ENCODE measurements at places on chromosomes 2 and 18.

GRCh38 chr2:149387411-149387810 is 57.0 kb downstream of the LYPD6 start:
- no peak for DNase-seq

GRCh38 chr2:171482877-171483276 is 39.4 kb upstream of the CYBRD1 start:
- peak; percentile 27 for DNase-seq

DNA sequence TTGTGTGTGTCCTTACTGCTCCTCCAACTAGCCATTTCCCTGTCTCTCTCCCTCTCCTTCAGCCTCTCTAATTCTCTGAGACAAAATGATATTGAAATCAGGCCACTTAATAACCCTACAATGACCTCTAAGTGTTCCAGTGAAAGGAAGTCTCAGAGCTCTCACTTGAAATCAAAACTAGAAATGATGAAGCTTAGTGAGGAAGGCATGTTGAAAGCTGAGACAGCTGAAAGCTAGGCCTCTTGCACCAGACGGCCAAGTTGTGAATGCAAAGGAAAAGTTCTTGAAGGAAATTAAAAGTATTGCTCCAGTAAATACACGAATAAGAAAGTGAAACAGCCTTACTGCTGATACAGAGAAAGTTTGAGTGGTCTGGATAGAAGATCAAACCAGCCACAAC is 72.9 kb downstream of the PRKCE start:
- no peak for DNase-seq

DNA sequence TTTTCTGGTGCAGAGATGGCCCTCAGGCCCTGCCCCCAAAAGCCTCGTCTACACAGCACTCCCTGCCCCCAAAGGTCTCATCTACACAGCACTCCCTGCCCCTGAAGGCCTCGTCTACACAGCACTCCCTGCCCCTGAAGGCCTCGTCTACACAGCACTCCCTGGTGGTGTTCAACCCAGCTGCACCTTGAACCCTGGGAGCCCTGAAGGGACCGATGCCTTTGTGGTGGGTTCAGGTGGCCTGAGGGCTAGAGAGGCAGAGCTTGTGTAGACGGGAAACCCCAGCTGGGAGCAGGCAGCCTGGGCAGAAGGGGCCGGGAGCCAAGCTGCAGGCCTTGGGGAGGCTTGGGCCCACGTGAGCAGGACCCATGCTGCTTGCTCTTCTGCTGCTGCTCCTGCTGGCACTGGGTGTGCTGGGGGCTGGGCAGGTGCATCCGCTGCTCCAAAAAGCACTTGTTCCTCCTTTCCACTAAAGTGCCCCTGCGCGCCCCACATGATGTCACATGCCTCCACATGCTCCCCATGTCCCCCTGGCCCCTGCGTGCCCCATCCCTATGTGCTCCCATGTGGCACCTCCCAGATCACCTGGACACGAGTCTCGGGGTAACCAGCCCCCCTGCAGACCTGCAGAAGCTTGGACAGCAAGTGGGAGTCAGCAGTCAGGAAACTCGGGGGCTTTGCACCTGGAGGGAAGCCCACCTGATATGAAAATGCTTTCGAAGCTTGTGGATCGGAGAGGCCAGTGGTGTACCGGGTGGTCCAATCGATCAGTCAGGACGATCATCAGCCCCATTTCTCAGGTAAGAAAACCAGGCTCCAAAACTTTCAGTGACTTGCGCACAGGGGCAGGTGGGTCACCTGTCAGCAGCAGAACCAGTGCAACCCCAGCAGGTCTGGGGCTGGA is 94.9 kb upstream of the CTDP1 start:
- DNase-seq = no peak

- DNase-seq = no peak
Measured at GRCh38 chr2:239462191-239462515, 61.3 kb upstream of the HDAC4 start.

GRCh38 chr2:159064446-159065301 is 96.2 kb downstream of the TANC1 start:
- no peak for DNase-seq

- peak; percentile 25 for DNase-seq
Measured at GRCh38 chr2:230068651-230069055, at the start of gene SLC16A14. TSS of gene SLC16A14 (minus strand) at chr2:230068924. CDS start at chr2:230059352, 9,572 bp downstream.

DNA sequence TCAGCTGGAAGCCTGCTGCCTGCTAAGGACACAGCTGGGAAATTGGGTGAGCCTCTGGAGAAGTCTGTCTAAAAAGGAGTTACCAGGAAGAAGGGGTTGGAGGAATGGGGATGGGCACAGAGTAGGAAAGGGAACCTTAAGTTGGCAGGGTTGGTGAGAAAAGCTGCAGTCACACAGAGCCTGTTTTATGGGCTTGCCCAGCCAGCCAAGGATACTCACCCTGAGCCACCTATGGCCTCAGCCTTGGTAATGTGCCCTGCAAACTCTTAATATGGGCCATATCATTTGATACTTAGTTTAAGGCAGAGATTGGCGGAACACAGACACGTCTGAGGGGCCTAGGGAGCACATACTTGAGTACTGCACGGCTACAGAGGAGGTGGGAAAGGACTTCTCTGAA is 418.3 kb upstream of the RAB12 start:
- no peak for DNase-seq

DNA sequence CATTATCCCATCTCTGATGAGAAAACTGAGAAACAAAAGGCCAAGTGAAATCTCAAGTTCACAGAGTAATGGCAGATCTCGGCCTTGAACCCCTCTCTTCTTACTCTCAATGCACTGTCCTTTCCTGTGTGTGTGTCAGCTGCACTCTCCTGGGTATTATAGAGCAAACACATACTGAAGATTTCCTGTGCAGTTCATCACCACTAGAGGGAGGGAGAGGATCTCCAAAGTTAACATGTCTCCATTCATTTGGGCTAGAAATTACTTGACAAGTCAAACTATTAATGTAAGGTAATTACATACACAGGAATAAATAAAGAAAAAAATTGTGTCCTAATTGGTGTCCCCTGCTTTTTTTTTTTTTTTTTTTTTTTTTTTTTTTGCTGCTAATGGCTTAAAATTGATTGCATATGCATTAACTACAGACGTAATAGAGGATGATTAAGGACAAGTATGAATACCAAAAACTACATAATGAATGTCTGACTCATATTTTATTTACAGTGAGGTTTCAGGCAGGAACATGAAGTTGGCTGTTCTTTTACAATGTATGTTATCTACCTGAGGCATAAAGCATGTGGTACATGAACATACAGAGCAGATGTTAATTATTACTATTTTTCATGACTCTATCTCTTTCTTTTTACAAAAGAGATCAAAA is 269.2 kb downstream of the NYAP2 start:
- DNase-seq = peak; percentile 58

DNA sequence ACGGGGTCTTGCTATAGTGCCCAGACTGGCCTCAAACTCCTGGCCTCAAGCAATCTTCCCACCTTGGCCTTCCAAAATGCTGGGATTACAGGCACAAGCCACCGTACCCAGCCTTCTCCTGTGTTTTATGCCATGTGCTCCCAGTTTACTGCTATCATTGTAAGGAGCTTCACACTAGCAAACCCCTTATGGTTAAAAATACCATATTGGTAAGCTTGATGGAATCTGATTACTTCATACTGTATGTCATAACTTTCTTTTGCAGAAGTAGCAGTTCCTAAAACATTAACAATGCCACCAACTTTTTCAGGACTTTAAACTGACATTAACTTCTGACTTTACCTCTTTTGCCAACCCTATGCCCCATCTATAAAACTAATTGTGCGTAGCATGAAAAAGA is 36.2 kb downstream of the HAT1 start:
- peak; percentile 53 for DNase-seq

GRCh38 chr2:188285774-188286173 is 5.9 kb upstream of the GULP1 start:
- DNase-seq = no peak

DNA sequence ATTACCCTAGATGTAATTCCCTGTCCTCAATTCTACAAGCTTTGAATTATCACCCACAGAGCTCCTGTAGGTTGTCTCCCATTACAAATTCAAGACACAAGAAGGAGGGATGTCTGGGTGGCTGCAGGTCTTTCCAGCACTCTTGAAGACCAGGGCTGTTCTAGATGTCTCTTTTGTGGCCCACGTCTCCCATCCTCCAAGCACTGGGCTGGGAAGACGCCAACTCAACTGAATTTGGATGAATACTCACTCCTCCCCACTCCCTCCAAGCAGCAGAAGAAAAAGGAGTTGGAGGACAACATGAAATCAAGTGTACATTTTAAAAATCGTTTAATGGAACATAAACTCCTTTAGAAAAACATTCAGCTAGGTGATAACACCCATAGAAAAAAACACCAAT is 31.2 kb downstream of the SMAD7 start:
- no peak for DNase-seq

GRCh38 chr2:241088376-241088775 is 13.7 kb downstream of the MTERF4 start:
- DNase-seq = no peak

- no peak for DNase-seq
Measured at GRCh38 chr2:127416506-127417001, 1.7 kb upstream of the PROC start.

DNA sequence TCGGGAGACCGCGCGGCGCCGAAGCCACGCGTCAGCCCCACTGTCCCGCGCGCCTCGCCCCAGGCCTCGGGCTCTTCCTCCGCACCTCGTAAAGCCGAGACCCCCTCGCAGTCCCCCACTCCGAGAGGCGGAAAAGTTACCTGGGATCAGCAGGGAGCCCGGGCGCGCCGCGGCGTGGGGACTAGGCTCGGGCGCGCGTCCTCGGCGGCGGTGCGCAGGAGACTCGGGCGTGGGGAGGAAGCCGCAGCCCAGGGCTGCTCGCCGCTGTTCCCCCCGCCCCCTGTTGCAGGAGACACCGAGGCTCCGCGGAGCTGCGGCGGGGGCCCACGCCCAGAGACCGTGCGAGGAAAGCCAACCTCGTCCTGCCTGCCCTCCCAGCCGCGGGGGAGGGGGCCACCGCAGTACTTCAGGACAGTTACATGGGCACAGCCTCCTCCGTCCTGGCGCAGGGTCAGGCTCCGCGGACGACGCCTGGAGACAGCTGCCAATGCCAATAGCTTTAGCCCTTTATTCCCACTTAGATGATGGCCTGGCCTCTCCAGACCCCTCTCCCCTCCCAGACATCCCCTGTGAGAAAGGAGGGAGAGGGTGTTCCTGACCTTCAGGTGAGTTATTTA is at the start of gene EPB41L3:
EPB41L3 (minus strand) TSS at position 225 of the 617 bp plus-strand sequence. CDS start 54,814 bp downstream, outside the sequence.
- DNase-seq = no peak

DNA sequence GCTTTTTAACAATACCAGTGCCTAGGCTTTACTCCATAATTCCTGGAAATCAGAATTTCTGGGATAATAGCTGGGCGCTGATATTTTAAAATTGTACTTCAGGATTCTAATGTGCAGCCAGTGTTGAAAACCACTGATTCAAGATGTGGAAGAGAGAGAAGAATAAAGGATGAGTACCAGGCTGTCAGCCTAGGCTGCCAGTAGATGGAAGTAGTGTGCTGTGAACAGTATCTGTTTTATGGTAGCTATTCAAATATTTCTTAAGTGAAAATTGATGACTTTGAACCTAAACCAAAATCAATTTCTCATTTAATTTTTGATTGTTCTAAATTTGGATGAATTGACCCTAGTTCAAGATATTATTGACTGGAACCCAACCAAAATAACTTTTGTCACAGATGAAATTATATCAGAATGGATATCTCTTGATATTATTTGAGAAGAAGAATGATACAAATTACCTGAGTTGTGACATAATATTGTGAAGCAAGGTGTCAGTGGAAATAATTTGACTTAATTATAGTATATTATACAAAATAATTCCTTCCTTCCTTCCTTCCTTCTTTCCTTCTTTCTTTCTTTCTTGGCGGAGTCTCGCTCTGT is 88.0 kb downstream of the COMMD1 start:
- peak; percentile 12 for DNase-seq

GRCh38 chr2:239951129-239951734 is 73.9 kb downstream of the NDUFA10 start:
- no peak for DNase-seq

- no peak for DNase-seq
Measured at GRCh38 chr18:26468931-26469340, 79.4 kb downstream of the KCTD1 start.

DNA sequence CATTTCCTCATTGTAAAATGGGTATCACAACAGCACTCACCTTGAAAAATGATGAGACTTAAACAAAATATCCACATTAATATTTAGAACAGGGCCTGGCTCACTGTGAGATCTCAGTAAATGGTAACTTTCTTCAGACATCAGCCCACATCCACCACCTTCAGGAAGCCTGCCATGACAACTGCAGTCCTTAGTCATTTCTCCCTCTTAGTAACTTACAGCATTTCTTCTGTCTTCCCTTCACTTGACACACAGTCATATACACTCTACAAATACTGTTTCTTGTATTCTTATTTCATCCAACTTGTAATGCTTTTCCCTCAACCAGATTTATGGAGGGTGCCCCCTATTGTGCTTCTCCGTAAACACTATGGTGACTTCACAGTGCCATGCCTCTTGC is 263.0 kb downstream of the ZNF516 start:
- no peak for DNase-seq

- DNase-seq = no peak
Measured at GRCh38 chr2:128639120-128639477, 320.4 kb upstream of the HS6ST1 start.

GRCh38 chr2:54522624-54523281 is 66.6 kb downstream of the SPTBN1 start:
- no peak for DNase-seq

GRCh38 chr2:109098251-109098920 is 30.6 kb upstream of the SH3RF3 start:
- DNase-seq = no peak

DNA sequence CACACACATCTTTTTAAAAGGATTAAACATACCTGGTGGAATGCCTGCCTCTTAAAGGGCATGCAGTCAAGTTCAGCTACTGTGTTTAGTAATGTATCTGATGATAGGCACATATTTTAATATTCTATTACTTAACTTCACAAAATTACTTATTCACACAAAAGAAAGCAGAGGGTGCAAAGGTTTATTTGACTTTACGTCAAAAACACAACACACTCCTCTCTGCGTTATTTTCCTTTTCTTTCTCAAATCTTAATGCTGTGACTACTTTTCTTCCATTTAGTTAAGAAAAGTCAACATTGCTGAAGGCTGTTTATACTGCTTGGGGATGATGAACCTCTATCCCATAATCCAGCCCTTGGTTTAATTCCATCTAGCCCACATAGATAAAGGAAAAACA is 127.9 kb upstream of the ST6GAL2 start:
- DNase-seq = no peak

GRCh38 chr2:111632661-111633060 is 251.3 kb downstream of the ANAPC1 start:
- no peak for DNase-seq

- DNase-seq = no peak
Measured at GRCh38 chr2:134436706-134437105, 182.8 kb downstream of the MGAT5 start.

- no peak for DNase-seq
Measured at GRCh38 chr2:66854298-66854697, 419.4 kb downstream of the MEIS1 start.

DNA sequence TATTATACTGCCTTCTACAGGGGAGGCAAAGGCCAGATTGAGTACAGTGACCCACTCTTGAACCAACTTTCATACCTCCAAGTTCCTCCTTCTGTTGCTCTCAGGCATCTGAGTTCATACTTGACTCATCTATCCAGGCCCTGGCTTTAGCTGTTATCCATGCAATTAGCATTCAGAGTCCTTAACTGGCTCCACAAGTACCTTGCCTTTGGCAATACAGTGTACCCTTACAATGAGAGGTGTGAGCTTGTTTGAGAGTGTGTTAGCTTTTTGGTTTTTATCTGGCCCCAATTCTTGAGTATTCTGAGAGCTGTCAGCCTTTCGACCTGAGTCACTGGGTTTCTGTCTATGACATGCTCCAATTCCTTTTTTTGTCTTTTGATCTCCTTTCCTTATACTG is 60.2 kb downstream of the EHD3 start:
- no peak for DNase-seq

- DNase-seq = no peak
Measured at GRCh38 chr2:226579519-226579918, 220.1 kb downstream of the IRS1 start.

All from fibroblast of skin of left quadriceps (primary cell).